Activated CD4-positive, CD25-positive, alpha-beta regulatory T cell (primary cell): ENCODE measurements at places on chromosomes 2 and 18.

- DNase-seq, result no peak
Observed at GRCh38 chr2:76019128-76019527, 308.4 kb upstream of the GCFC2 start.

GRCh38 chr2:118386641-118387302 is 298.5 kb downstream of the INSIG2 start:
- DNase-seq, result no peak

GRCh38 chr2:142682528-142682927 is 194.9 kb upstream of the KYNU start:
- no peak for DNase-seq

- DNase-seq, result no peak
Observed at GRCh38 chr2:182447863-182448262, 21.0 kb upstream of the PDE1A start.

DNA sequence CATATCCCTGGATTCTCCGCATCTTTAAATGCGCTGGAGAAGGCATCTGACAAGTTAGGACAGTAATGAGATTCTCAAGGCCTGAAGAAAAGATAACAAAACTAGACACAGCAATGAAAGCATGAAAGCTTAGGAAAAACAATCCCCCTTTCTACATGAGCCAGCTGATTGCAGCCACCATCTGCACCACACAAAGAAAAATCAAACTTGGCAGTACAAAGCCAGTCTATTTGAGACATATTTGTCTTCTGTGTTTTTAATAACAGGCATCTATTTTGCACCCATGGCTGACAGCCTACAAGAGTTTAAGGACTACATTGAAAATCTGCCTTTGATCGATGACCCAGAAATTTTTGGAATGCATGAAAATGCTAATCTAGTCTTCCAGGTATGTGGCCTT is 83.6 kb downstream of the TRABD2A start:
- DNase-seq, result no peak

DNA sequence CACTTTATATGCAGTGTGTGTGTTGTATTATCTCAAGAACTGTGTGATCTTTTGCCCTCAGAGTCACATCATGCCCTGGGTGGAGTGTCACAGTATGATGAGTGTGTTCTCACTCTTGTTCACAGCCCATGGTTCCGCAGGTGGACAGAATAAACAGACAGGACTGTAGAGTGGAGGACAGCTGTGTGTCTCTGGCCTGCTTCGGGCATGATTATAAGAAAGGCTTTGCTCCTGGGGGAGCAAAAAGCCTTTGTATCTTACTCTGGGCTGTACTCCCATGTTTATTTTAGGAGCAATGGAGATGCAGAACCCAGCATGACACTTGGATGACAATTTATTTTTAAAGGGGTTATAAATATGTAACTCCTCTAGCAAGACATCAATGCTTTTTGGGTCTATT is 371.7 kb upstream of the MEX3C start:
- DNase-seq, result no peak

- no peak for DNase-seq
Observed at GRCh38 chr2:235096447-235096846, 144.6 kb downstream of the SH3BP4 start.

DNA sequence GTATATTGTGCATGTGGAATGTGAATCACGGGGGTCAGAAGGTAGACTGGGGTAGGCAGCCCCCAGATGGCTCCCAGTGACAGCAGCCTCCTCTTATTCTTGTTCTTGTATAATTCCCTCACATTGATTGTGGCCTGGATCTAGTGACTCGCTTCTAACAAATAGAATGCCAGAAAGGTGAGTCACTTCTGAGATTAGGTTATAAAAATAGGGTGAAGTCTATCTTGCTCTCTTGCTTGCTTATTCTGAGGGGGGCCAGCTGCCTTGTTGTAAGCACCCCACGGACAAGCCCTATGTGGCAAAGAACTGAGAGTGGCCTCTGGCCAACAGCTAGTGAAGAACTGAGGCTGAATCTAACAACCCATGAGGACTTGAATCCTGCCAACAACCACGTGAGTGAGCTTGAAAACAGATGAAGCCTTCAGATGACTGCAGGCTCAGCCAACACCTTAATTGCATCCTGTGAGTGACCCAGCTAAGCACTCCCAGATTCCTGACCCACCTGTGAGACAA is 15.6 kb upstream of the RMND5A start:
- DNase-seq, result no peak

DNA sequence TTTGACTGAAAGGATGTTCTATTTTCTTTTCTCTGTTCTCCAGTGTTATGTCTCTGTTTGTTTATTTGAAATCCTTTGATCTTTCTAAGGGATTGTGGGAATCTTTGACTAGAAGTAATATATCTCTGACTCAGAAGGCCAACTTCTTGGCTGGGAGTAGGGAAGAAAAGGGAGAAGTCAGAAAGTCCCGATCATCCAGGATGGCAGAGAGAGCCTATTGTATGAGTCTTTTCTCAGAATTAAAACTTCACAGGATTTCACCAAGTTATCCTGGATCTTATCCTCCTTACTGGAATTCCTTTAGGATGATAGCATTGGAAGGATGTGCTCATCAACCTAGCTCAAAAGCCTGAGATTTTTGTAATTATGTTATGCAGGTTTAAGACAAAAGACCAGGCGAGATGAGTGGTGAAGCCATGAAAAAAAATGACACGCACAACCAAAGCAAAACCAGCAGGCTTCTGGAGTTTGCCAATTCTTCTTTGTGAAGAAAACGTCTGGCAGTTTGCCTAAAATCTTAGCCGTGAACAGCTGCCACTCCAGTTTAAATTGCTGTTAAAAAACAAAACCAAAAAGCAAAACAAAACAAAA is 383.6 kb upstream of the SMIM21 start:
- no peak for DNase-seq

GRCh38 chr2:174590928-174591648 is 6.5 kb downstream of the WIPF1 start:
- no peak for DNase-seq

DNA sequence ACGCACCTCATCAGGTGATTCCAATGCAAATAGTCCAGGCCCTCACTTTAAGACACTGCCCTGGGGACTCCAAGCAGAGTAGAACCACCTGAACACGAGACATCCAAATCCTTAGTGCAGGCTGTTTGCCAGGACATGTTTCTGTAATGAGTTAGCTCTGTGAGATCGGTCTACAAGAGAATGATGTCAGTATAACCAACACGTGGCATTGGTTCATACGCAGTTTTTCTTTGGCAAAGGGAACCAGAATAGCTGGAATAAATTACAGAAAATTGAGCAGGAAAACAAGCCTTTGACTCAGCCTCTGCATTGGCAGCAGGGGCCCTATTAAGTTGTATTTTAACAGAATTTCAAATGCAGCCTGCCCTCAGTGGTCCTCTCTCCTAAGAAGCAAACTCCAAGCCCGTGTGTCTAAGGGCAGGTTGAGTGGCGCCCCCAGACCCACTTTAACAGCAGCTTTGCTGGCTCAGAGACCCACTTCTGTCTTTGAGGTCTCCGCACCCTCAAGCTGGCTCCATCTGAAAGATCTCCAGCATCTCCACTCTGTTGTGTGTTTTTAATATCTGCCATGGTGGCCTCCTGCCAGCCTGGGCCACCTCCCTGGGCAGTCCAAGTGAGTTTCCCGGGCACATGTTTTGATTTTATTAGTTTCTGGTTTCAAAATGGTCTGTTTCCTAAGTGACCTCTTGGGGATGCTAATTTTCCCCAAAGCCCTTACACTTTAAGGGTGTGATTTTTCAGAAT is 61.3 kb downstream of the ALPK2 start:
- DNase-seq, result no peak

DNA sequence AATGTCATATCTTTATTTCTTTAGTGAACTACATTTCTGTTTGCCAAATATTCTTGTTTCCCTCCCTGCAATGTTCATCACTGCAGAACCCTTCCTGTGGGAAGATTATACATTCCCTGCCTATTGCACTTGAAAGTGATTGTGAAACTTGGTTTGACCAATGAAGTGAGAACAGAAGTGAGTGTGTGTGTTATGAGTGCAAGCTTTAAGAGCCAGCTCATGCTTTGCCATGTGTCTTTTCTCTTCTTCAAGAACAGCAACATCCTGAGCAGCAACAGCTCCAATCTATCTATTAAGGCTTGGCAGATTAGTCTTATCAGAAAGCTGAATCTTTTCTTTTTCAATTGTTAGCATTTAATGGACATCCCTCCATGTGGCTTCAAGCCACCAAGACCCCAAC is 42.0 kb upstream of the UBE2E3 start:
- DNase-seq, result no peak

- no peak for DNase-seq
Observed at GRCh38 chr2:79000008-79000576, 25.4 kb upstream of the REG3G start.

DNA sequence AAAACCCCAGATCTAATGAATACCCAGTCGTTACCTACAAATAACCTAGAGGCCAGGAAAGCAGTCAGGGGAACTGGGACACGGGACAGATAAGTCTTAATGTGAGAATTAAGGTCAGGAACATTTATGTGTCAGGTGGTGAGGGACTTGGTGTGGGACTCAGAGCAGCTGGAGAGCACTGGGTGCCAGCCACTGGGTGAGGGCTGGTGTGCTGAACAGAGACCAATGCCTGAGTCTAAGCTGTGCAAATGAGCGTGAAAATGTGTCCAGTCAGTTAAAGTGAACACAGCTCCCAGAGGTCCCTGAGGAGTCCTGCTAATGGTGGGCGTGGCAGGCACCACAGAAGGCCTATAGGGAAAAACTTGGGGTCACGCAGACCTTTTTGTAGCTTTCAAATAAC is 225.9 kb downstream of the C1D start:
- no peak for DNase-seq

DNA sequence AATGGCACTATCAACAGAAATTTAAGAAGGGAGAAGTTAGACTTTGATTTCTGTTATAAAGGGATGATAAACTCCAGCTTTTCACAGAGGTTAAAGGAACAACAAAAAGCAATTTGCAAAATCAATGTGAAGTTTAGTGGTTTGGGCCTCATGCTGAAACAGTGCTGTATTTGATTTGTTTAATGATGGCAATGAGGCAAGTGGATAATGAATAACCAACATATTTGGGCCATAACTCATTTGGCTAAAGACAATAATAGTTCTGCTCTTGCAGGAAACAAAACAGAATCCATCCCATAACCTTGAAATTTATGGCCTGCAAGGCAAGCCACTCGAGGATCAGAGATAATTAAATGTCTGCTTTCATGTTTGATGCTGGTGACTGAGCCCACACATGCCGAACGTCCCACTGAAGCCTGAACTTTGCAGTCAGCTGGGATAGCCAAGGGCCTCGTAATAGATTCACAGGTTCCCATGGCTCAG is 56.5 kb downstream of the TPGS2 start:
- no peak for DNase-seq

DNA sequence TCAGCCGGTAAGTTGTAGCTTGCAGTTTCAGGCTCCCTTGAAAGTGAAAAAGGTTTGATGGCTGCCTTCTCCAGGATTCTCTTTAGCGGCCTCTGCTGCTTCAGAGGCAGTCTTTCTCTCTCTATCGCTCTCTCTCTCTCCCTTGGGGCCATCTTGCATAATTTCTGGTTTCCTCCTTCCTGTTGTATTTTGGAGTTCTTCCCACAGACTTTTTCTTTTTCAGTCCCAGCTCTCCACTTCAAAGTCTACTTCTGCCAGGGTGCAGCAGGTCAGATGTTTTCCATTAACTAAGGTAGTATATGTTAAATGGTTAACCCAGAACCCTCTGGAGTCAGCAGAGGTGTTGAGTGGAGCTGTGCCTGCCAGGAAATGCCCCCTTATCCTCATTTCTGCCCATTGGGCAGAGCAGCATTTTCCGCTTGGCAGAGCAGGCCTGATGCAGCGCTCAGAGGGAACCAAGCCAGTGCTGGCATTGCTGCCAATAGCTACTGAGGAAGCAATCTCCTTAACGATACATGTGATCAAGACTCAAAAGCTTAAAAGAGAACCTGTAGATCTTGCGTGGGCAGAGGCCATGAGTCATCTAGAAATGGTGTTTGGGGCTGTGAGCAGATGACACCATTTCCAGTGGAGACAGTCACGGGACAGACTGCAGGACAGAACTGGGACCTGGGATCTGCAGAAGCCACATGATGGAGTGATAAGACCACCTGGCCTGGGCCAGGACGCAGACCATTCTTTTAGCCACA is 20.8 kb downstream of the DBI start:
- DNase-seq, result no peak

- DNase-seq, result no peak
Observed at GRCh38 chr2:85783796-85784195, 30.0 kb downstream of the ATOH8 start.

- no peak for DNase-seq
Observed at GRCh38 chr18:52060607-52061304, 279.2 kb upstream of the DCC start.

DNA sequence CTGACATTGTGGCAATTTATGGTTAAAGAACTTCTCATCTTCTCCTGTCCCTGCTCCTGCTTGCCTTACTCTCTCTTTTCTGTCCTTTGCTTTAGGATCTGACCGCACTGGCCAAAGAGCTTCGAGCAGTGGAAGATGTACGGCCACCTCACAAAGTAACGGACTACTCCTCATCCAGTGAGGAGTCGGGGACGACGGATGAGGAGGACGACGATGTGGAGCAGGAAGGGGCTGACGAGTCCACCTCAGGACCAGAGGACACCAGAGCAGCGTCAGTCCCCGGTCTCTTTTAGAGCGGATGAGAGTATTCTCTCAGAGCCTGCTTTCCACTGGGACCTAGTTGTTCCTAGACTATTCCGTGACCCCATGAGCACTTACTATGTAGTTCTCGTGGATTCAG is 122.2 kb upstream of the IL1R2 start:
- no peak for DNase-seq

DNA sequence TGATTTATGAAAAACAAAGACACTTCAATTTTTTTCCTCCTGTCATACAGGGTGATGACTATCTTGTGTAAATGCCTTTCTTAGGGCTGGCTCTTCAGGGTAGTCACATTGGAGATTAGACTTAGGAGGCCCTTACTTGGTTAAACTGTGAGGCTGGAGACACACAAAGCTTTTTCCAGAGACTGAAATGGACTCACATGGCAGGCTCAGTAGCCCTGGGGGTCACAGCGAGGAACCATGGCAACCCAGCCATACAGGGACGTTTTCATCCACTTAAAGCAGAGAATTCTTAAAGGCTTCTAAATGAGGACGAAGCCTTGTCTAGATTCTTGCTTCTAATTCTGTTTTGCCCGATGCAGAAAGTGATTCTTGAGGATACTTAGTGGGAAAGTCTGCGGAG is 57.3 kb upstream of the ZDBF2 start:
- no peak for DNase-seq

DNA sequence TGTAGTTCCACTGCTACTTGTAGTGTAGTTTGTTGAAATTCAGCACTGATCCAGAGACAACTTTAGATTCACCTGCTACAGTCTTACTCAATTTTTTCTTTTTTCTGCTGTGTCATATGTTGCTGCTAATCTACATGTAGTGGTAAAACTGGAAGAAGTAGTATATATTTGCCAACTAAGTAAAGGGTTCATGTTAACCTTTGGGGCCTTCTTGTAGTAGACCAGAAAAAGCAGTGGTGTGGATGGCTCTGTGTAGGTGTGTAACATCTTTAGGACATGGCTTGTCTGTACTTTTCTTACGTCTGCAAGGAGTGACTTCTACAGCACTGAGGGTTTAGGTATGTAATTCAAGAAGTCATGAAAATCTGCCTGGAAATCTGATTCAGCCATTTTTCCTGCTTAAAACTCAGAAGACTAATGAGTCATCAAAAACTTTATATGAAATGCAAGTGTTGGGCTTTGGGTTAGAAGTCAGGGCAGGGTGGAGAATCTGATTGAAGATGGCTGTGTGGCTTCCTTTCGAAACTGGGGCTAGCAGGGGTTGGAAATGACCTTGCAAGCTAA is 8.4 kb downstream of the PTPRM start:
- no peak for DNase-seq

GRCh38 chr18:37306432-37306831 is 259.2 kb downstream of the CELF4 start:
- no peak for DNase-seq

- DNase-seq, result no peak
Observed at GRCh38 chr2:40477361-40477760, 25.5 kb upstream of the SLC8A1 start.
